Central memory CD8-positive, alpha-beta T cell (primary cell): ENCODE measurements at places on chromosomes 16 and 17.

- DNase-seq: no peak
Measured at GRCh38 chr16:2883458-2883908, 468 bp downstream of the FLYWCH2 start.

GRCh38 chr17:57599271-57600045 is 145.6 kb downstream of the CCDC182 start:
- no peak for DNase-seq

- DNase-seq: no peak
Measured at GRCh38 chr16:24036614-24037013, 200.8 kb downstream of the PRKCB start.

DNA sequence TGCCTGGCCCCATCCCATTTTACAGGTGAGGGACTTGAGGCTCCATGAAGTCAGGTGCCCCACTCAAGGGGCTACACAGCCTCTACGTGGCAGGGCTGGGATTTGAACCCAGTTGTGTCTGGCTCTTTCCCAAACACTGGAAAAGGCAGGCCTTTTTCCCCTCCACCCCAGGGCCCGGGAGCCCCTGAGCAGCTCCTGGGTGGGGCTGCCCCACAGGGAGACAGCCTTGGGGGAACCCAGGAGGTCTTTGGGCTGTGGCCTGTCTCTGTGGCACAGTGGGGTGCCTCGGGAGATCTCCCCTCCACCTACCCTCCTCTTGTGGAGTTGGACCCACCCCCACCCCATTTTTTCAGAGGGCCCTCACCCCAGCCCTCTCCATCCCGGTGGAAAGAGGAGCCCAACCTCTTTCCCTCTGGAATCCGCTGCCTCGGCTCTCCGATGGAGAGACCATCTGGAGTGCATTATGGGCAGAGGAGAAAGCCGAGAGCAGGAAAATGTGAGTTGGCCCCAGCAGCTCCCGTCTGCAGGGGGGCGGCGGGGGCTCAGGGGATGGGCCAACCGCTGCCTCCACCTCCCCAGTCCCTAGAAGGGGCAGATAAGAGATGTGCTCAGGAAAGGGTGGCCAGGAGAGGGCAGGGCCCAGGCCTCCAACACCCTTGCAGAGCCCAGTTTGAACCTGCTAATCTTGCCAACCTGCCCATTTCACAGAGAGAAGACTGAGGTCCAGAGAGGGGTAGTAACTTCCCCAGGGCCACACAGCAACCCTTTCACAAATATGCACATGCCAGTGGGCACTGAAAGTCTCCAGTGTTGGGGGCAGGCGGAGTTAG is 15.4 kb upstream of the TMEM92 start:
- no peak for DNase-seq

- no peak for DNase-seq
Measured at GRCh38 chr17:58491510-58492045, 3.4 kb upstream of the HSF5 start.

- DNase-seq: no peak
Measured at GRCh38 chr17:72772331-72772821, 320.1 kb downstream of the SLC39A11 start.

GRCh38 chr16:76984196-76984595 is 206.8 kb upstream of the MON1B start:
- no peak for DNase-seq

GRCh38 chr17:76840884-76841775 is 27.1 kb upstream of the MGAT5B start:
- no peak for DNase-seq

DNA sequence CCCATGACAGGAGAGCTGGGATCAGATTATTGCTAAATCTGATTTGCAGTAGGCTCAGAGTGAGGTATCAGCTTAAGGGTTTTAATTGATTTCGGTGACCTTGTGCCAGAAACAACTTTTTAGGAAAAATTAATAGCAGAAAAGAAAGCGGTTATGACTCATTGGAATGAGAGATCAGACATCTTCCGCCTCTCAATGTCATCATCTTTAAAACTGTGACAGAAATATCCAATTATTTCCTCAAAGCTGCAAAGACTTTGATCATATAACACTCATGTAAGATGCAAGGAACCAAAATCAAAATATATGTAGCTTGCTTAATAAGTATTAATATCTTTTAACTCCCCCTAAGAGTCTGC is 190.1 kb upstream of the FOXF1 start:
- DNase-seq: no peak

- DNase-seq: no peak
Measured at GRCh38 chr16:67294938-67295361, 15.6 kb downstream of the PLEKHG4 start.

DNA sequence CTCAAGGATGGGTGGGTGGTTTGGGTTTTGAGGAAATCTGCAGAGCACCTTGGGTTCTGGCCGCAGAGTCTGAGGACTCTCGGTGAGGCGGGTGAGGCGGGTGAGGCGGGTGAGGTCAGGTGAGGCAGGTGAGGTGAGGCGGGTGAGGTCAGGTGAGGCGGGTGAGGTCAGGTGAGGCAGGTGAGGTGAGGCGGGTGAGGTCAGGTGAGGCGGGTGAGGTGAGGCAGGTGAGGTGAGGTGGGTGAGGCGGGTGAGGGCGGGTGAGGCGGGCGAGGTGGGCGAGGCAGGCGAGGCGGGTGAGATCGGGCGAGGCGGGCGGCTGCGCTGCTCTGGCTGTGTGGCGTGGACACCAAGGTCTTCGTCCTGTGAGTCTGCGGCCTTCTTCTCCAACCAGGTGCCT is 24.1 kb upstream of the RPL13 start:
- no peak for DNase-seq

- no peak for DNase-seq
Measured at GRCh38 chr16:80836846-80837245, 32.4 kb upstream of the CDYL2 start.

DNA sequence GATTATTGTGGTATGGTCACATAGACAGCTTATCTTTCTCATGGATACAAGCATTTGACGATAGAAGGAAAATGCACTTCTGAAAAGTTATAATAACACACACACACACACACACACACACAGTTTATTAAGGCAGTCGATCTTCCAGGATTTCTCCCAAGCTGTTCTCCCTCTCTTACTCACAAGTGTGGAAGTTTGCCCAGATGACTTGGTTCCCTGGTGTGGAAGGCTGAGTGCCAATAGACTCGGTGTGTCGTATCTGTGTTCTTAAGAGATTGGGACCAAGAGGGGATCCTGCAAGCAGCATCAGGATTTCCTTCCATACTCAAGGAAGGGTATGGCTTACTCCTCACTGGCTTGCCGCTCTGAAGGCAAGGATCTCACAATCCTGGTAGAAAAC is 279.6 kb downstream of the HS3ST3B1 start:
- DNase-seq: no peak

DNA sequence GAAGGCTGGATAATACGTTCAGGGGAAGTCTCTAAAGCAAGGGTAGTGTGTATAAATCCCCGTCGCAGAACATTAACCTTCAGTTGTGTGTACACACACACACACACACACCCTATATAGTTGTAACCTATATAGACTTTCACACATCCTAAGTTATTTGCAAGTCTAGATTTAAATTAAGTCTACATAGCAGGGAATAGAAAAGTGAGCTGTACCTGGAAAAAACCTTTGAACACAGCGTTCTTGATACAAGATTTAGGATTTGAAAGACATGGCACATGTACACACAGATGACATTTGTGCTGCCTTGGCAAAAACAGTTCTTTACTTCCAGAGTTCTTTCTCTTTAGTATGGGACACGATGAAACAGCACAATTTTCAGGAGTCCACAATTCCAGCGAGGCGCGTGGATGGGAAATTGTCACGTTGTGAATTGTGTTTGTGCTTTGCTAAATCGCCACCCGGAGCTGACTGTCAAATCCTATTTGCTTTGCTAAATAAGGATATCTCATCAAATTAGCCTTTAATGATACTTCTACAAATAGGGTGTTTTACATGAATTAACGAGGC is 233.9 kb downstream of the MRTFB start:
- DNase-seq: no peak

GRCh38 chr17:29677824-29678223 is 55.1 kb upstream of the CORO6 start:
- DNase-seq: no peak

DNA sequence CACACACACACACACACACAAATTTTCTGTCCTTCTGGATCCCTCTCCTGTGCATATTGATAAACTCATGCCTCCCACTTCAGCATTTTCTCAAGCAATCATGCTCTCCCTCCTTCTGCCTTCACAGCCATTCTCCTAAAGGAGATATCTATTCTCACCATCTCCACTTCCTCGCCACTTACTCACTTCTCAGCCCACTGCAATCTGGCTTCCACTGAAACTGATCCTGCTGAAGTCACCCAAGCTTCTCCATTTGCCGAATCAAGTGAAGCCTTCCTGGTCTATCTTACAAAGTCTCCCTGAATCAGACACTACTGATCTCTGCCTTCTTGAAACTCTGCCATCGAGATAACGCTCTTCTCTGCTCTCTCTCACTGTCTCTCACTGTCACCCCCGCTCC is 54.0 kb upstream of the GNAO1 start:
- DNase-seq: no peak

GRCh38 chr16:8785408-8785807 is 12.0 kb downstream of the TMEM186 start:
- DNase-seq: no peak

- DNase-seq: no peak
Measured at GRCh38 chr17:10648956-10649355, 8.2 kb downstream of the MYH3 start.

DNA sequence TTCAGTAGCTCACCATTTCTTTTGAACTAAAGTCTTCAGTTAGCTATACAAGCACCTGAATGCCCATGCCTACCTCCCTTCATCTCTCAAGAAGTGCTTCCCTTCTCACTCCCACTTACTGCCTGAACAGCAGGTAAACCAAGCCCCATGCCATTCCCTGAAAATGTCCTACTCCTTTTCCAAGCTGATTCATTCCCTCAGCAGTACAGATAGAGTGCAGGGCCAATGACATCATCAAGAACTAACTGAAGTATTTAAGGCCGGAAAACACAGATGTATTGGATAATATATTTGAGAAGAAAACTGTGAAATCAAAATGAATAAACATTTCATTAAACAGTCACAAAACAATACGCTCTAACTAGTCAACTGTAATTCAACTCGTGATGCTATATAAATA is 478.8 kb upstream of the CDH11 start:
- DNase-seq: no peak
